NCI-H1105 (cell line): ENCODE measurements at places on chromosomes 7 and 10.

DNA sequence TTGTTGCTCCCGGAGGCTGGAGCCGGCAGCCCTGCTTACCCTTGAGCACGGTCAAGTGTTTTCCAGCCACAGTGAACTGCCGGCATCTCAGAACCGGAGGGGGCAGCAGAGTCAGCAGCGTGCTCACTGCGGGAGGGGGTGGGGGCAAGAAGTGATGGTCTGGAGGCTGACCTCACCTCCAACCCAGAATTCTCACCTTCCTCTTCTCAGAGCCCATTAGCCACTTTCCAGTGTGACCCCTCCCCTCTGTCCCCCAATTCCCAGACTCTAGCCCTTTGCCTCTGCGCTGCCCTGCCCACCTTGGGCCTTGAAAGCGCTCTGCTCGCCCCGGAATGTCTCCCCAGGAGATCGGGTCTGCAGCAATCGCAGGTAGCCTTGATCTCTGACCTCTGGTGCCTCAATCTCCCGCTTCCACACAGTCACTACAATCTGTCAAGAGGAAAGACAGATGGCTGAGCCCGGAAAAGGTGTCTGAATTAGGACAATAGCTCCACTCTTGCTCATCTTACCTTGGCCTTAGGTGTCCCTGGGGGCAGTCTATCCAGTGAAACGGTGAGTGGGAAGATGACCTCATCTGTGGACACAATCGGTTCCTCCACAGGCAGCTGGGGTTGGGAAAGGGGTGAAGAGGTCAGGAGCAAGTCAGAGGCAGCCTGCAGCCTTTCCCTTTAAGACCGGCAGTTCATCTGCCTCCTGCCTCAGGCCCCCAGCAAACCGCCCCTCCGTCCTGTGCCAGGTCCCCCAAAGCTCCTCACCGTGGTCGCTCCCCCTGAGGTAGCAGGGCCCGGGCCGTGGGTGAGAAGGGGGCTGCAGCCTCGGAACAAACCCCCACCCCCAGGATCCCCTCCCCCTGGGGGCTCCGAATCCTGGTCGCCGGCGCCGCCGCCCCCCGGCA, 942 bp downstream of the TRAPPC14 start:
- DNase-seq = no peak

- no peak for DNase-seq
Observed at GRCh38 chr10:101968286-101968939, 87.6 kb downstream of the ARMH3 start.

DNA sequence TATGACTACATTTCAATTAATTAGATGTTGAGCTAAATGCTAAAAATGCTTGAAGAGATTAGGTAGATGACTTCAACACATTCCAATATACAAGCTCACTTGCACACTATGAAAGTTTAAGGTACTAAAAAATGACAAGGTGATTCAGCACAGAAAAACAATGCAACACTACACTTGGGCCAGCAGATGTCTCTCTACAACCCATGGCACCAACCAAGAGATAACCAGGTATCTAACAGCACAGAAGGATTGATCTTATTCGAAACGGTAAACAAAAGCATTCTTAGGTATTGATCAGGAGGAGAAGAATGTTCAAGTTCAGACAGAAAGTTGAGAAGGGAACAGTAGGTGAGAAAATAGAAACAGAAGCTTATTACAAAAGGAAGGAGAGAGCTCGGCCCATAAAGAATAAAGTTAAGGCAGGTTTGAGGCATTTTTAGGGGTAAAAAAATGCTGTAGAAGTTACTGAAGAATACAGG, 248.2 kb upstream of the KLF14 start:
- DNase-seq = peak; percentile 30

- DNase-seq = no peak
Observed at GRCh38 chr10:73932620-73933112, 21.7 kb downstream of the PLAU start.

GRCh38 chr7:131879424-131879823, 323.0 kb upstream of the PODXL start:
- DNase-seq = no peak

GRCh38 chr7:30738026-30738915, 13.7 kb upstream of the INMT start:
- DNase-seq = no peak

GRCh38 chr7:114916261-114916892, 5.5 kb upstream of the MDFIC start:
- DNase-seq = no peak
